ENCODE measurements at places on chromosomes 6 and 20.

GRCh38 chr6:150072201-150072600 is 3.3 kb upstream of the ULBP3 start:
- DNase-seq = no peak

GRCh38 chr6:163712981-163713380 is 298.5 kb downstream of the QKI start:
- no peak for DNase-seq

GRCh38 chr20:32670773-32671455 is 2.8 kb downstream of the C20orf203 start:
- no peak for DNase-seq

GRCh38 chr20:10579942-10580341 is 93.9 kb downstream of the JAG1 start:
- no peak for DNase-seq

- DNase-seq = no peak
Observed at GRCh38 chr6:158924499-158925455, 75.2 kb downstream of the RSPH3 start.

DNA sequence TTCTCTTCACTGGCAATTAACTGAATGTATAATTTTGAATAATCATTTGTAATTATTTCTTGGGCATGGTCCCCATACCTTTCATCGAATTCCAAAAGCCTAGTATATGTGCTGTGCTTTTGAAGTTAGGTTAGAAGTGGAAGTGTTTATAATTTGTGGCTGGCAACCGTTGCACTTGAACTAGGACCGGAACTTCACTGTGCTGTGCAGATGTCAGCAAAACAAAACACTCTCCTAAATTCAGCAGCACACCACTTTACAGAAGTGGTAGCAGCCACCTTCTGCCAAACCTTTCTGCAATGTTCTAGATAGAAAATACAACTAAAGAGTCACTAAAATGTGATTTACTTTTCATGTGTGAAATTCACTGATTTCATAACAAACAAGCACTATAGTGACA is 111.9 kb downstream of the FAM83B start:
- no peak for DNase-seq

- DNase-seq = no peak
Observed at GRCh38 chr20:13745784-13746183, 38.9 kb downstream of the ESF1 start.

GRCh38 chr6:130122243-130122642 is 100.5 kb downstream of the SAMD3 start:
- no peak for DNase-seq
